ENCODE measurements at places on chromosomes 2 and 18.

DNA sequence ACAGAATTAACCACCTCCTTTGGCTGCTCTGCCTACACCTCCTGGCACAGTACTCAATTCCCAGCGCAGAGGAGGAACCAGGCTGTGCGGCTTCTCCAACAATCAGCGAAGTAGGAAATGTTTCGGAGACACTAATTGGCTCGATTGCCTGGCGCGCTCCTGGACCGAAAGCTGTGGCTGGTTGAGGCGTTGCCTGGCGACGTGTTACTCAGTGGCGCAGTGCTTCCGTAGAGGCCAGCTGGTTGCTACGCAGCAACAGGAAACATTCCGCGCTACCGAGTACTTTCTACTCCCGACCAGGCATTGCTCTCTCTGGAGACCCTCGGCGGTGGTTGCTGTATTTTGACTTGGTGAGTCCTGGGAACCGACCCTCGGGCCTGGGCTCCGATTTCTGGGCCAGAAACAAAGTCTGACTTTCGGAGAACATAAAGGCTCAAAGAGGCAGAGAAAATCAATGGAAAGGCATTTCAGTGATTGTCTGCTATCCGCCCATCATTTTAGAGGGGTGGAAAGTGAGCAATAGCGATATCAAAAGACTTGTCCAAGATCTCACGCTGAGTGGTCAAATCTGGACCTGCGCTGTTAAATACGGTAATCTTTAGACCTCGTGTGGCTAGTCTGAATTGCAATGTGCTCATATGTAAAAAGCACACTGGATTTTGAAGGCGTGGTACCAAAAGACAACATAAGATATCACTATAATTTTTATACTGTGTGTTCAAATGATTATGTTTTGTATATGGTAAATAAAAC lies at the start of gene DNAH6:
DNAH6 (plus strand) TSS at position 265 of the 753 bp plus-strand sequence. CDS start 1,329 bp downstream, outside the sequence.
- DNase-seq, result peak; percentile 84

GRCh38 chr2:184113696-184114403 lies 484.5 kb upstream of the ZNF804A start:
- DNase-seq, result no peak

- peak; percentile 16 for DNase-seq
Observed at GRCh38 chr18:37322492-37323035, 243.0 kb downstream of the CELF4 start.

DNA sequence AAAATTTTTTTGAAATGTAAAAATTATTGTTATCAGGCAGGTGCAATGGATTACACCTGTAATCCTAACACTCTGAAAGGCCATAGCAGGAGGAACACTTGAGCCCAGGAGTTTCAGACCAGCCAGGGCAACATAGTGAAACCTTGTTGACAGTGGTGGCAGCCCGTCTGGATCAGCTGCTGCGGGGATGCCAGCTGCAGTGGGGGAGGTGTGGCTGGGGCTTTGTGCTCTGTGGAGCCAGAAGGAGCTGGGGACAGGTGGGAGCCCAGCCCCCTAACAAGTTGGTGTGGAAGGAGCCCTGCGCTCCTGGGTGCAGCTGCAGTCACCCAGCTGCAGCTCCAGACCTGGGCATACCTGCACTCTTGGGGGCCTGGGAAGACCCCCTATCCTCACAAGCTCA lies 182.4 kb upstream of the MC4R start:
- no peak for DNase-seq

- DNase-seq, result no peak
Observed at GRCh38 chr2:29723255-29724001, 198.0 kb downstream of the ALK start.

DNA sequence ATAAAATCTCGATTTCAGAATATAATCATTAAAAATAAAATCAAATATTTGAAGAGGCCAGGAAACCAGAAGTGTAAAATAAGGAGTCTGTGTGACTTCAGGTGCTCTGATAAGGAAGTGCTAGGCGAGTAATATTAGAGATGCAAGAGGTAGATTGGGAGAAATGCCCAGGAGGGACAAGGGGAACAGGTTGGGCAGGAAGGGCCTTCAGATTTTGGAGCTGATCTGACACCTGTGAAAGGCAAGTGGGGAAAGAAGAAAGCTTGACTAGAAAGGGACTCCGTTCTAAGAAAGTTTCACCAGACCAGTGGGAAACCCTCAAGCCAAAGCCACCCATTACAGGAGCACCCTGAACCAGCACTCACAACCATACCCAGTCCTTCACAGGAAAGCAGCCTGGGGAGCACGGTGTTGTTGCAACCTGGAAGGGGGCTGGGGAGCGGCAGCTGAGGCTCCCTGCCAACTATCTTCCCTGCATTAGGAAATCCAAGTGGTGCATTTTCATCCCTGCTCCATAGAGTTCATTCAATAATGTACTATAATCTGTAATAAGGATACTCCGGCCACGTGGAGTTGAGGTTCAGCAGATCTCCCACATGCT lies 57.5 kb upstream of the GREB1L start:
- DNase-seq, result no peak

DNA sequence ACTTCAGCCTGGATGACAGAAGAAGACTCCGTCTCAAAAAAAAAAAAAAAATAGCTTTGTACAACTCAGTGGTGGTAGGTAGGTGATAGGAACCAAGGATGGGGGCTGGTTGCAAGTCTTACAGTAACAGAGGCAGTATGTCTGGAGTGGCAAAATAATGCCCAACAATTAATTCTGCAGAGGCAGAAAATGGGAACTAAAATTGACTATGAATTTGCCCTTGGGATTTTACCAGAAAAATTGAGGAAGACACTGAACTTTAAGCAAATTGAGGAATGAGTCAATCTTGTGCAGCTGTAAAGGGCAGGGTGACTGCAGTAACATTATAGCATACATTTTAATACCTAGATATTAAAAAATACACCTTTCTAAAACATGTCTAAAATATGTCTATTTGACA lies 292.1 kb upstream of the FBXO11 start:
- no peak for DNase-seq

Data from stimulated activated naive CD8-positive, alpha-beta T cell treated with anti-CD3 and anti-CD28 coated beads, Interleukin-15, amount 100 ng/mL, for 72 hours (primary cell).